ENCODE measurements at places on chromosomes 1 and 21.

- DNase-seq, result no peak
Observed at GRCh38 chr1:53115403-53116306, 26.8 kb downstream of the SLC1A7 start.

DNA sequence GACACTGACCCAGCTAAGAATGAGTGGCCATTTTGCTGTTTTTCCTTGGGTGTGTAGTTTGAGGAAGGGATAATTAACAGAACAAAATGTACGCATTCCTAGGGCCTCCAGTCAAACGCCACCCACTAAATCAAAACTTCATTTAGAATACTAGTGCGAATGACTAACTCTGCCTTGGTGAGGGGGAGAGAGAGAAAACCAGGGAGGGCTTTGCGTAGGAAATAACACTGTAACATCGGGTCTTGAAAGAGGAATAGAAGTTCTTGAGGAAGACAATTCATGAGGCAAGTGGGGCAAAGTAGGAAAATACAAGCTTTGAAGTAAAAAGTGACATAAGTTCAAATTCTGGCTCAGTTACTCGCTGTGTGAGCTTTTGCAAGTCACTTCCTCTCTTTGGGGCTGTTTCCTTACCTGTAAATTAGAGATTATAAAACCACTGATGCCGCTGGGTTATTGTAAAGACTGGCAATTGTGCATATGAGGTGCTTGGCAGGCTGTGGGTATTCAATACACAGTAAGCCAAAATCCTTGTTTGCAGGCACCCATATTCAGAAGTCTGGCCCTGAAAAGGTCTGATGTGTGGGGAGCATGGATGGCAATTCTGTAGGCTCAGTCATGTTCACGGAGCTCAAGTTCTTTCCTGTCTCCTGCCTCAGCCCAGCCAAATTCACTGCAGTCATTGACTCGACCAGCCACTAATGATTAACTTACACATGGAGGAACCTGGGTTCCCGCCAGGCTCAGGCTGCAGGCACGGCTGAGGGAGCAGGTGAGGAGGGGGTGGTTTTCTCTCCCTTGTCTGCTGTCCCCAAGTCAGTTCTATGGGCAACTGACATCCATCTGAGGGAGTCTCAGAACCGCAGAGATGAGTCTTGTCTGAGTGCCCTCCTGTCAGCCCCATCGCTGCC, 140.3 kb upstream of the CSF3R start:
- DNase-seq, result no peak

- DNase-seq, result no peak
Observed at GRCh38 chr1:31685795-31686194, 18.0 kb downstream of the COL16A1 start.

- no peak for DNase-seq
Observed at GRCh38 chr1:179728271-179728670, 14.8 kb upstream of the FAM163A start.

GRCh38 chr1:46174448-46175231, at the start of gene TSPAN1:
TSPAN1 (plus strand) TSS chr1:46175087; CDS start chr1:46181108, 6,021 bp downstream.
- DNase-seq, result no peak

- no peak for DNase-seq
Observed at GRCh38 chr1:72438270-72438669, 155.9 kb upstream of the NEGR1 start.

GRCh38 chr1:37177230-37177864, 143.0 kb upstream of the GRIK3 start:
- DNase-seq, result no peak

GRCh38 chr1:68119445-68119844, 69.0 kb upstream of the DIRAS3 start:
- DNase-seq, result no peak

DNA sequence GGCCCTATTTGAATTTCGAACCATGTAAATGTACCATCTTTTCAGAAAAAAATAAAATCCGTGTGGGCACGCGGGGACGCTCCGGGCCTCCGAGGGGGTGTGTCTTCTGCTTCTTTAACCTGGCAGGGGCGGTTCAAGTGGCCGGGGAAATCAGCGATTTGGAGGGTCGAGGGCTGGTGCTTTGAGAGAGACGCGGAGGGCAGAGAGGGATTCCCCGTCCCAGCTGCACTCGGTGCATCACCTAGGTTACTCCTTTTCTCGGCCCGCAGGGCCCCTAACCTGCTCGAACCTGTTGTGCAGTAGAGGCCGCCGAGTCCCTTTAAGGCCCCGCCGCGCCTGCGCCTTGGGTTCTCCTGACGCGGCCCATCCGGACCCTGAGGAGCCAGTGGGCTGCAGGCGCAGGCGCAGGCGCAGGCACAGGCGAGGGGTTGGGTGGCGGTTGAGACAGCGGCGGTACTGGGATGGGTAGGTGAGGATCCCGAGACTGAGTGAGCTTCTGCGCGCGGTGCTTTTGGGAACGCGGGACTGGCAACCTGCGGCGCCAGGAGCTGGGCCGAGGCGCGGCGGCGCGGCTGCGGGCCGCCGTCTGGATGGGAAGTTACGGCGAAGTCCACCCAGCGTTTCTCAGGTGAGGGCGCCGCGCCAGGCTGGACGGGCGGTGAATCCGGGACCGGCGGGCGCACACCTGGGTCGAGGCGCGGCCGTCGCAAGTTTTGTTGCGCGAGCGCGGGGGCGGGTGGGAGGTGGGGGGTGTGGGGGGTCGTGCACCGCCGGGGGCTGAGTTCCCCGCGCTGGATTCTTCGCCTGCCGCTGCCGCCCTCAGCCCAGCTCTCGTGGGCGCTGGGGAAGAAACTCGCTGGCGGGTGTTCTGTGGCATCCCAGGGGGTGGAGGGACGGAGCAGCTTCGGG, at the start of gene NBPF3:
TSS of gene NBPF3 (plus strand) at position 417 of the 909 bp plus-strand sequence. CDS start 4,950 bp downstream, outside the sequence.
- peak; percentile 89 for DNase-seq

All from amniotic stem cell (primary cell).